ENCODE measurements at places on chromosomes 6 and 20.

- DNase-seq: no peak
Measured at GRCh38 chr20:19427913-19428312, 215.5 kb downstream of the SLC24A3 start.

GRCh38 chr20:19935842-19936241, 81.3 kb upstream of the NAA20 start:
- DNase-seq: no peak

- no peak for DNase-seq
Measured at GRCh38 chr6:7590918-7591302, 912 bp downstream of the SNRNP48 start.

DNA sequence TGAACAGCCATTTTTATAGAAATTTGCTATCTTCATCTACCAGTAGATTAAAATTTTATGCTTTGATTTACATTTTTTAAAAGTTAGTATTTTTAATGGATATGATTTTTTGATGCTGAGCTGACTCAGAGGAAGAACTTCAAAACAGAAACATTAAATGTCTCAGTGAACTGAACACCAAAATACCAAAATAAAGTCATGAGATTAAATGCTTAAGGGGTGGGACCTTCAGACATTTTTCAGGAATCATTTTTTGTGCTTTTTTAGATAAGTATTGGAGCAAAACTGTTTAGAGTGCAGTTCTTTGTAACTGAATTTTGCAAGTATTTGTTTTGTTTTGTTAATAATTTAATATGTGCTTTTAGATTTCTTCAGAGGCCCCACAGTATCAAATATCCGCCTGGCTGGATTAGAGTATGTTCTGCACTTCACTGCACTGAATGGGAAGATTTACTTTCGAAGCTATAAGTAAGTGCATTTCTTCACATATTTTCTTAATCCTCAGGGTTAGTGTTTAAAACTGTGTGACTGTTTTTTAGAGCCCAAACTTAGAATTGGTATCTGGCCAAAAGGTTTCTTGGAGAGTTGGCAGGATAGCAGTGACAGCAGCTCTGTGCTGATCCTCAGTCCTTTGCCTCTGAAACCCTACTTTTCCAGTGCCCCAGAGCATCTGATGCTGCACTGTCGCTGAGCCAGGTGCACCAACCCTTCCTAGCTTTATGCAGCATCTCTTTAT, 33.7 kb downstream of the RPF2 start:
- DNase-seq: no peak

- DNase-seq: no peak
Measured at GRCh38 chr20:45269754-45270270, 15.4 kb upstream of the SLPI start.

GRCh38 chr6:21281366-21281765, 312.2 kb upstream of the SOX4 start:
- no peak for DNase-seq

DNA sequence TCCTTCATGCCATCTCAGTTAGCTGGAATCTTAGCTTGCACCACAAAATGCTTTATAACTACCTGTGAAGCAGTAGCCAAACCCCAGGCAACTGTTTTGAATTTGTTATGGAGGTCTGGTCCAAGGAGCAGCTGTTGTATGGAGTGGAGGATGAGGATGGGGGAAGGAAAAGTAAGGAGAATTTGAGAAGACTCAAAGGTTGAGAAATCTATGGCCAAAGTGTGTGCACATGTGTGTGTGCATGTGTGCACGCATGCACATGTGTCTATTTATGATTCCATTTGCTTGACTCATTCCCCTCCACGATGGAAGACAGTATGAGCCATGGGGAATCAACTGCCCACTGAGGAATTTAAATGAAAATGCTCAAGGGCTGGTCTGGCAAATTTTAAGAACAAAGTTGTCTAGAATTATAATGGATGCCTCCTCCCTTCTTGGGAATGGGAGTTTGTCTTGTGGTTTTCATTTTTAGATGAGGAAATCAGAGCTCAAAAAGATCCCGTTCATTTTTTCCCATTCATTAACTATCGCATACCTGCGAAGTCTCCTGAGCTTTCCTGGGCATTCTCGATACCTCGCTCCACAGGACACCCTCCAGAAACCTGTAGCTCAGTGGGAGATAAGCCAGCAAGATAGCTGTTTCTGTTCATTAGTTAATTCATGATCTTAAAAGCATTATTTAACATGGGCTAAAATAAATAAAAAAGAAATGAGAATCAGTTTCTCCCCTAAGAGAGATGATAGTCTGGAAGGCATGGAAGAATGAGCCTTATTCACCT, 152.3 kb upstream of the NEDD9 start:
- no peak for DNase-seq

Data from SHP77 (cell line).